ENCODE measurements at places on chromosomes 13 and 19.

DNA sequence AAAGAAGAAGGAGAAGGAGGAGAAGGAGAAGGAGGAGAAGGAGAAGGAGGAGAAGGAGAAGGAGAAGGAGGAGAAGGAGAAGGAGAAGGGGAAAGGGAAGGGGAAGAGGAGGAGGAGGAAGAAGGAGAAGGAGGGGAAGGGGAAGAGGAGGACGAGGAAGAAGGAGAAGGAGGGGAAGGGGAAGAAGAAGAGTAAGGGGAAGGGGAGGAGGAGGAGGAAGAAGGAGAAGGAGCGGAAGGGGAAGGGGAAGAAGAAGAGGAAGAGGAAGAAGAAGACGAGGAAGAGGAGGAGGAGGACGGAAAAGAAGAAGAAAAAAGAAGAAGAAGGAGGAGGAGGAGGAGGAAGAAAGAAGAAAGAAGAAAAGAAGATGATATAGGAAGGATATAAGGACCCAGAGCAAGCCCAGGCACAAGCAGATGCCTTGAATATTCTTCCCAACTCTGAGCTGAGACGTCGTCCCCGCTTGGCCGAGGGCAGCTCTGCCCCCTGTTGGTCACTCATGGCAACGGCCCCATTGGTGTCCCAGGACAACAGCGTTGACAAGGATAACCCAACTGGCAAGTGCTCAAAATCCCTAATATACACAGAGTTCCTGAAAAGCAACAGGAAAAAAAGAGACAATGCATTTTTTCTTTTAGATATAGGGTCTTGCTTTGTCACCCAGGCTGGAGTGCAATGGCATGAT is 30.6 kb upstream of the IGSF23 start:
- no peak for DNase-seq

DNA sequence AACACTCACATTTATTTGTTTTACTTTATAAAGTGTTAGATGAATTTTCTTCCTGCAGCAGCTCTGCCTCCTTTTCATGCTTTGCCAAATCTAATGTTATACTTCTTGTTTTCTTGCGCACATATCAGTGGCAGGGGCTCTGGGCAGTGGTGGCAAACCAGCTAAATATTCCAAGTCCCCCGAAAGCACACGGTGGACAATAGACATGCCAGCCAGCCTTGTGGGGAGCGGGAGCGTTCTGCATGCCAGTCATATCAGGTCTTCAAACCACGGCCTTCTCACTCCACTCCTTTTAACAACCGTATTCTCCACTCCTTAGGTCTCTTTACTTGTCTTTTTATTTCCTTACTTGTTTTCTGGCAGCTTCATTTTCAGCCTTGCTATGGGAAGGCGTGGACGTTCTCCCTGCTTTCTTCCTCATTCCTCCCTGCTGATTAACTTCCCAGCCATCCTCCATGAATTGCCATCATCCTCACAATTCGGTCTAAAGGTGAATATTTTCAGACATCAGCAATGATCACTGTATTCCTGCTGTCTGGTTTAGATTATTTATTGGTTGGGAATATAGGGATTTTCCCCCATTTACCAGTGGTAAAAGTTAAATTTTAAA is 77.1 kb upstream of the WASF3 start:
- no peak for DNase-seq

GRCh38 chr19:10553943-10554381 is 10.3 kb downstream of the ATG4D start:
- DNase-seq: peak; percentile 72

DNA sequence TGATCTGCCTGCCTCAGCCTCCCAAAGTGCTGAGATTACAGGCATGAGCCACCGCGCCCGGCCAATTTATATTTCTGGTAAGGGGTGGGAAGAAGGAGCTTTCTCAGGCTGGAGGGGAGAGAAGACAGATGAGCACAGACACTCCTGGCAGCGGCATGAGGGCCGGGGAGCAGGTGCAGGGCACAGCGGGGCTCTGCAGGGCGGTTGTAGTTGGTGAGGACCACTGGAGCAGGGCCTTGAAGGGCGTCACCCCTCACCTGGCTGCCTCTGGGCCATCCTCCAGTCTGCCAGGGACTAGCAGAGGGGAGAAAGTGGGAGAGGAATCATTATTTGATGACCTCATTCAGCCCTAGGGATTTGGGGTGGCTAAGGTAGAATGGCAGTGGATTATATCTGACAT is 8.6 kb upstream of the CSNK1G2 start:
- no peak for DNase-seq

- no peak for DNase-seq
These were observed 30.9 kb downstream of the LAMP1 start for GRCh38 chr13:113327766-113328471.

DNA sequence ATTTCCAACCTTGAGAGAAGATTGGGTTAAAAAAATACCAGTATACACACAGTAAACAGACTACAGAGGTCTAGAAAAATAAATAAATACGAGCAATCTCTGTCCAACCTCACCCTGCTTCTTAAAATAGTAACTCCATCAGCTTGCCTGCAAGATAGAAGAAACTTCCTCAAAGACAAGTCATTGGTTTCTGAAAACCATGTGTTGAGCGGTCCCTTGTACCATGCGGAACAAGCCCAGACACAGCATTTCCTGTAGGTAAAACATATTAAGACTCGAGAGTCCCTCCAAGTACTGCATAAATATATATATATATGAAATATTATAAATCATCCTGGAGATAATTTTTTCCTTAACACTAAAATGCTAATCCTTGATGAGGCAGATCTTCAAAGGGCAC is 157.4 kb downstream of the MZT1 start:
- no peak for DNase-seq

GRCh38 chr13:38752686-38753085 is 65.8 kb downstream of the FREM2 start:
- DNase-seq: no peak

GRCh38 chr19:34171539-34171876 is 796 bp upstream of the LSM14A start:
- peak; percentile 1 for DNase-seq

DNA sequence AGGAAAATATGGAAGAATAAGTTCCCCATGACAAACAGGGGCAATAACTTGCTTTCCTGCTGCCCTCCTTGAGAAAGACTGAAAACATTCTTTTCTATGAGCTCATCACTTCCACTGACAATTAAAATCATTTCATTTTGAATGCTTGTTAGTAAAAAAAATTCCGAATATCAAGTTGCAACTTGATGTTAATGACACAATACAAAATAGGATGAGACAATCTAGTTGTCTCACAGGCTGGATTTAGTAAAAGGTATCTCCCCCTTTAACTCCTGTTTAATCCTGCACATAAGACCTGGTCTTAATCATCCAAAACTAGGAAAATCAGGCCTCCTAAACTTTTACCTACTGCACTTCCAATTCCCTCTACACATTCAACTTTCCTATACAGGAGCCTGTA is 24.7 kb downstream of the IRS2 start:
- no peak for DNase-seq

GRCh38 chr13:113907635-113908617 is 44.0 kb upstream of the GAS6 start:
- no peak for DNase-seq

- no peak for DNase-seq
These were observed 65.5 kb downstream of the TBC1D4 start for GRCh38 chr13:75416327-75417011.

DNA sequence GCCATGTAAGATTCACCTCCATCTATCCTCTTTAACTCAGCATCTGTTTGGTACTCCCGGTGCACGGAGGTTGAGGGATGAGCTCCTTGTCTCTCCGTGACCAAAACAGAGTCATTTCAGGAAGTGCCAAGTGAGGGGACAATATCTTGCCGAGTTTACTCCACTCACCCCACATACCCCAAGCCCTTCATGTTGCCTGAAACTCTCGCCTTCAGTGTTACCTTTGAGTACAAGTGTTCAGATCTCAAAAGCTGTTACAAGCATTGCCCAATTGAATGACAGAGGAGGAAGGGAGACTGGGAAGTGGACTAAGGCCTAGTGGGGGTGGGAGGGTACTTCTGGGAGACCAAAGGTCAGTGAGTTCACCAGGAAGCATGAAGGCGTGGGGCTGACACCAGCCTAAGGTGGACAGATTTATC is 6.0 kb upstream of the SIGLEC12 start:
- DNase-seq: no peak

DNA sequence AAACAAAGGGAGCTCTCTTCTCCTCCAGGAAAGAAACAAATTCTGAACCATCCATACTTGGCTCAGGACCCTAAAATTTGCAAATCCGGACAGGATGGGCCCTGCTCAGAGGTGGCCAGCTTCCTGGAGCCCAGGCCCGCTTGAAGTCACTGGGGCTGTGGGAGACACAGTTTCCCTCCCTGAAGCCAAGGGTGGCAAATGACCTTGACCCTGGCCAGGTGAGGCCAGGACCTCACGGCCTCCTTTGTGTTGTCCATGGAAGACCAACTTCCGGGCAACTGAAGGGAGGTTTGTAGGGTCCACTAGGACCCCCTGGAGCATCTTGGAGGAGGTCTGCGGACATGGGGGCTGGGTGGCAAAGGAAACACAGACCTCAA is 5.5 kb downstream of the NANOS3 start:
- no peak for DNase-seq

DNA sequence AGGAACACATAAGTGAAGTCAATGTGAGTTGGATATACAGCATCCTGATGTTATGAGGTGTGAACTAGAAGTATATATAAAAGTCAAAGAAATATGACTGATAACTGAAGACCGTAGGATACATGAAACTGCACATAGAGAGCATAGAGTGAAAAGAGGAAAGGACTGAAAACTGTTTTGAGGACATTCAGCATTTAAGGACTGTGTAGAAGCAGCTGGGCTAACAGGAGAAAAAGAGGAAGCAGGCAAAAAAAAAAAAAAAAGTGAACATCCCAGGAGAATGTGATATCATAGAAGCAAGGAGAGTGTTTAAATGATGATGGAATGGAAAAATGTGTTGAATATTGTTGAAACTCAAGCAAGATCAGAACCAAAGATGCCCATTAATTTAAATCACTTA is 363.5 kb downstream of the PCDH20 start:
- no peak for DNase-seq

- DNase-seq: no peak
These were observed 383.4 kb downstream of the LMO7 start for GRCh38 chr13:76019421-76020044.

GRCh38 chr19:48798937-48799336 is 11.9 kb downstream of the BCAT2 start:
- no peak for DNase-seq

DNA sequence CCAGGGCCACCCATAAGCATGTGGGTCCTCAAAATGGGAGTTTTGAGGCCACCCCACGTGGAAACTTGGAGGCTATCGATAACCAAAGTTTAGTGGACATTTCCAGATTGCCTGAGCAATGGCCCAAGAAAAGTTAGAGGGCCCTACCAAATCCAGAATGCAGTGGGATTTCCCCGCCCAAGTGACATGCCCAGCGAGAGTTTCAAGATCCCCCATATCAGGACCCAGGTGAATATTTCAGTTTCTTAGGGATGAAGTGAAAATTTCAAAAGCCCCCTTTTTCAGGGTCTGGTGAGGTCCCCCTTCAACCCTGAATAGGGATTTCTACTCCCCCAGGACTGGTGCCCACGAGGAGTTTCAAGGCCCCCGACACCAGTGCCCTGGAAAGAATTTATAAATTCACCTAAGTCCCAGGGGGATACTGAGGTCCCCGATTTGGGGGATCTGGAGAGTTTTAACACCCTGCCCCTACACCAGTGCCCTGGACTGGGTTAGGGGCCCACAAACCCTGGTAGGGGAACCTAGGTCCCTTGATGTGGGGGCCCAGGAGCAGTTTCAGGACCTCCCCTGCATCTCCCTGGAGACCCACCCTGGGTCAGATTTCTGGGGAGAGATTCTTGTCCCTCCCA is 695 bp downstream of the BST2 start:
- no peak for DNase-seq

DNA sequence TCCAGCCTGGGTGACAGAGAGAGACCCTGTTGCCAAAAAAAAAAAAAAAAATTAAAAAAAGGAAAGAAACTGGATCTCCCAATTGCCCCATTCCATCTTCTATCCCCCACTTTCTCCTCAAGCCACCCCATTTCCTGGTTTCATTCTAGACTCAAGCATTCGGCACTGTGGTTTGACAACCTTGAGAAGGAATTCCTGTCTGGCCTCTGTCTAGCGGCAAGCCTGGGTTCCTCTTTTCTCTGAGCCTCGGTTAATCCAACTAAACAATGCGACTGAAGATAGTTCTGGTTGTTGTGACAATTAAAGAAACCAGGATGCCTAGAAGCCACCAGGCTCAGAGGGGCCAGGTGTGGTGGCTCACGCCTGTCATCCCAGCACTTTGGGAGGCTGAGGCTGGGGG is 3.3 kb upstream of the C3 start:
- no peak for DNase-seq

DNA sequence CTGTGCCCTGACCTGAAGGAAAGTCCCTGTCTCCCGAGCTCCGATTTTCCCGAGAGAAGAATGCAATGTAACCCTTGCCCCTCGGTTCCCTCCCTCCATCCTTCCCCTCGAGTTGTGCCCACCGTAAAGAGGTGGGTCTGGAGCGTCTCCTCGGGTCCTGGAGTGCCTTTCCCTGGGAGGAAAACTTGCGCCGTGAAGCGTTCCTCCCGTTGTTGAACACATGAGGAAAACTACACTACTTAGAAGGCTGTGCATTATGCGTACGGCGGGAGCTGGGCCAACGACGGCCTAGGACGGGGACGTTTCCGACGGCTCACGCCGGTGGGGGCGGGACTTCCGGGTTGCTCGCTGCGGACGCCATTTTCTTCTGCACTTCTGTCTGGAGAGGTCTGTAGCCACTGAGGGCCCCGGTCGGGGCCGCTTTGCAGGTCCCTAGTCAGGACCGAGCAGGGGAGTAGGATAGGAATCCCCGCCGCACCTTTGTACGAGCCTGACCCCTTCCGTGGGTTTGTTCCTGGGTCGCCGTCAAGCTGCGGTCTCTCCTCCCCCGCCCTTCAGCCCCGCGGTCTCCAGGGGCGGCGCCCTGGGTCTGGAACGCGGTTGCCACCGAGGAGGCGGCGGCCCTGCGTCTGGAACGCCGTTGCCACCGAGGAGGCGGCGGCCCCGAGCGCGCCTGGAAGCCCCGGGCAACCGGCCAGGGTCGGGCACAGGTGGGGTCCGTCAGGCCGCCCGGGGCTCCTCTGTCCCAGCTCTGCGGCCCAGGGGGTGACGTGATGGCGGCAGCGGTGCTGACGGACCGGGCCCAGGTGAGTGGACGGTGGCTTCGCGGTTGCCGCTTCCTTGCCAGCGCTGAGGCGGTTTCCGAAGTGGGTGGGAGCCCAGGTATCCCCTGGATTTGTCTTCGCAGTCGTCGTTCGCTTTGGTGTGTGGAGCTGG is at the start of gene ZNF264:
Gene ZNF264 (plus strand): TSS at position 360 of the 936 bp plus-strand sequence. CDS start 414 bp downstream, at position 774.
- peak; percentile 87 for DNase-seq
